ENCODE measurements at places on chromosomes 13 and 19. TPM values are rescaled to one million over a fixed set of nuclear protein-coding genes. Genes with fewer than 3 reads are reported as not detected.

PSG3 gene
- not detected for total RNA-seq

DNA sequence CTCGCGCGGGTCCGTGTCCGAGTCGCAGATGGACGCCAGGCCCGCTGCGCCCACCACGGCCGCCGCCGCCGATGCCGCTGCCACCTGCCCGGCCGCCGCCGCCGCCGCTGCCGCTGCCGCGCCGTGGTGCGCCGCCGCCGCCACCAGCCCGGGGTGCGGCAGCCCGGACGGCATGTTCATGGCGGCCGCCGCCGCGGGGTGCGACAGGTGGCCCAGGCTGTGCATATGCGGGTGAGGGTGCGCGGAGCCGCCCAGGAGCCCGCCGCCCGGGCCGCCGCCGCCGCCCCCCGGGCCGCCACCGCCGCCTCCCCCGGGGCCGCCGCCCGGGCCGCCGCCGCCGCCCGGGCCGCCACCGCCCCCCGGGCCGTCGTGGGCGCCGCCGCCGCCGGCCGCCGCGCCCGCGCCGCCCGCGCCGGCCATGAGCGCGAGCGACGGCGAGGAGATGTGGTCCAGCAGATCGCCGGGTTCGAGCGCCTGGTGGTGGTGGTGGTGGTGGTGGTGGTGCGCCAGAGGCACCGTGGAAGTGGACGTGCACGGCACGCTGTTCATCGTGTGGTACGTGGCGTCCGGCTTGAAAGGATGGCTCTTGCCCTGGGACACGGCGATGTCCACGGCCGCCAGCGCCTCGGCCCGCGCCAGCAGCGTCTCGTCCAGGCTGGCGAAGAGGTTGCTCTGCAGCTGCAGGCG is 1.3 kb downstream of the POU4F1 start:
- DNase-seq: no peak
- H3K4me1 ChIP-seq: peaks cover 18% of the 10 kb centered on the region
- H3K27me3 ChIP-seq: peaks cover 60% of the 10 kb centered on the region
- no peak overlapping the region for H3K27ac ChIP-seq
- no peaks in the 10 kb centered on the region for H3K36me3 ChIP-seq

HOMER3 gene
- total RNA-seq: 100 TPM

DNA sequence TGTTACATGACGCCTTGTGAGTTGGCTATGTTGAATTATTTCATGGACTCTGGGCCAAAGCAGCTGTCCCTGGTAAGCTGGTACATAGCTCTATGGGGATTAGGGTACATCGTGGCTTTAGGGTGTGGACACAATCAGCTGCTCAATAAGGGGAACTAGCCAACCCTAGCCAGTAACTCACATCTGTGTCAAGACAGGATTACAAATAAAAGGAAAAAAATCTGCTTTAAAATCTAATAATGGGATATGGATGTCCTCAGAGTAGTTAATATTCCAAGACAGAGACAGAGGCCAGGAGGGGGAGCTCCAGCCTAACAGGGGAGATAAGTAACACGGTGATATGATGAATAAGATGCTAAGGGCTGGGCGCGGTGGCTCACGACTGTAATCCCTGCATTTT is 21.1 kb upstream of the ZNF766 start:
- H3K36me3 ChIP-seq: no peaks in the 10 kb centered on the region
- no peaks in the 10 kb centered on the region for H3K27me3 ChIP-seq
- DNase-seq: no peak
- H3K4me1 ChIP-seq: no peaks in the 10 kb centered on the region
- H3K27ac ChIP-seq: no peak overlapping the region
